LNCaP clone FGC (cell line): ENCODE measurements at places on chromosomes 16 and 17.
A peak's percentile ranks its signal among the peaks of the same experiment; 100 is the strongest.

DNA sequence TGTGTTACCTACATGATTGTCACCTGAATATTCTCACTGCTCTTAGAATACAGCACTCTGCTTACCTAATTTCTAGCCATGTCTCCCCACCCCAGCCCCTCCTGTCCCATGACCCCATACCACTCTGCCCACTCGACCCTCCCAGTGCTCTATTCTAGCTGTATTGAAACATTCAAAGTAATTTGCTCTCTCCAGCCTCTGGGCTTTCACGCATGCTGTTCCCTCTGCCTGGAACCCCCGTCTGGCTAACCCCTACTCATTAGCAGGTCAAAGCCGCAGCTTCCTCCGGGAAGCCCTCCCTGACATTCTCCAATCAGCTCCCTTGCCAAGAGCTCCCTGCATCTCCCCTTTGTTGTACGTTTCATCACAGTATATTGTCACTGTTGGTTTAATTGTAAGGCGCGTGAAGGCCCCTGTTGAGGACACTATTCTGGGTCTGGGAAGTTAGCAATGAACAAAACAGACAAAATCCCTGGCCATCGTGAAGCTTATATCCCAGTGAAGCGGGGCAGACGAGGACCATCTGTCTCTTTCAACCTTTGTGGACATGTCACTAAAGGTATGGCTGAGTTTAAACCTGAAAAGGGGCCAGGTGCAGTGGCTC lies 72.3 kb upstream of the LHX1 start:
- no peak for DNase-seq

DNA sequence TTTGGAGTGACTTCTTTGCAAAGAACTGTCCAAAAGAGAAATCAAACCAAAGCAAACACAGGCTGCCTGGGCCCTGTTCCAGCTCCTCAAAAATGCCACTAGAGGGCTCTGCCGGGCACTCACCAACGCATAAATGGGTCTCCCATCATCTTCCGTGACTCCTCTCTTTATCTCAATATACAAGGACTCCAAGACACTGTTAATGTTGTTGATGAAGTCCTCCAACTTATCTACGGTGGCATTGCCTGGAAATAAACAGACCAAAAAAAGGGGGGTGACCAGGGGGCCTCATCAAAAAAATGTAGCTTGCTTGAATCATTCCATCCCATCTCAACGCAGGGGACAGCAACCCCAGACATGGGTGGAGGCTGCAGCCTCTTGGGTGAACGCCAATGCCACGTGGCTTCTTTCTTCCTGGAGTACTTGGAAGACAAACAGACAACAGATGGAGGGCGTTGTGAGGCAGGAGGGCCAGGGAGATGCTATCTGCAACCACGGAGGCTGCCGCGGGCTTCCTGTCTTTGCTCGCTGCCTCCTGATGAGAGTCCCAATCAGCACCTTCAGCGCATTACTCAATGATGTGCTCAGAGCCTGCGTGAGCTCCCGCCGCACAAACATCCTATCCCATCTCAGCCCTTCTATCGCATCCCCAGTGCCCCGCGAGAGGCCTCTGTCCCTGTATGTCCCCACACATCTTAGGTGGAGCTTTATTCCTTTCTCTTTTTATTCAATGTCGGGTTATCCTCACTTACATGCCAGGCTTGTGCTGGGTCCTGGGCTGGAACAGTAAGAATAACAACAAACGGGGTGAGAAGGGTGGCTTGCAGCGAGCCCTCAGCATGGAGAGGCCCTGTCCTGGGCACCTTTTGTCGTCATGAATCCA lies 32.0 kb downstream of the KDM8 start:
- DNase-seq, result peak; percentile 71

- DNase-seq, result no peak
Measured at GRCh38 chr16:64841071-64841470, 280.8 kb downstream of the CDH11 start.

DNA sequence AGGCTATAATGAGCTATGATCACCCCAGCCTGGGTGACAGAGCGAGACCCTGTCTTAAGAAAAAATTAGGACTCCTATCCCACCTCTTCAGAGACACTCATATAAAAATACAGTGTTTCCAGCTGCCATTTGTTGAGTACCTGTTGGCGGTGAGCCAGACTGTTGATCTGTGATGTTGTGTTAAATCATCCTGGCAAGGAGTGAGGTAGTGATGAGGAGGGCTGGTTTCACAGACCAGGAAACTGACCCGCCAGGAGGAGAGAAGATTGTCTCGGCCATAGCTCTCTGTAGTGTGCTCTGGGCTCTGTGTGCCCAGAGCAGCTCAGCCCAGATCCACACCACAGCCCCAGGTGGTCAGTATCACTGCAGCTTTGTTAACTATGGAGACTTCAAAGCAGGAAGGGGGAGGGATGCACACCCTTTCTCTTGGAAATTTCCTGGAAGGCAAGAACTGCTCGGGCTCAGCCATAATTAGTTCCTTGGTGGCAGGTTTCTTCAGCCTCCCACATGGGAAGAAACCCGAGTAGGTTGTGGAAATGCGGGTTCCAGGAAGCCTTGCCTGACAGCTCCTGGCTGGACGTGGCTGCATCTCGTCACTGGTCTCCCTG lies 343.0 kb downstream of the SNX29 start:
- DNase-seq, result no peak

GRCh38 chr16:58001781-58002415 lies 691 bp downstream of the USB1 start:
- no peak for DNase-seq

GRCh38 chr16:28492511-28492910 lies 637 bp upstream of the CLN3 start:
- no peak for DNase-seq

DNA sequence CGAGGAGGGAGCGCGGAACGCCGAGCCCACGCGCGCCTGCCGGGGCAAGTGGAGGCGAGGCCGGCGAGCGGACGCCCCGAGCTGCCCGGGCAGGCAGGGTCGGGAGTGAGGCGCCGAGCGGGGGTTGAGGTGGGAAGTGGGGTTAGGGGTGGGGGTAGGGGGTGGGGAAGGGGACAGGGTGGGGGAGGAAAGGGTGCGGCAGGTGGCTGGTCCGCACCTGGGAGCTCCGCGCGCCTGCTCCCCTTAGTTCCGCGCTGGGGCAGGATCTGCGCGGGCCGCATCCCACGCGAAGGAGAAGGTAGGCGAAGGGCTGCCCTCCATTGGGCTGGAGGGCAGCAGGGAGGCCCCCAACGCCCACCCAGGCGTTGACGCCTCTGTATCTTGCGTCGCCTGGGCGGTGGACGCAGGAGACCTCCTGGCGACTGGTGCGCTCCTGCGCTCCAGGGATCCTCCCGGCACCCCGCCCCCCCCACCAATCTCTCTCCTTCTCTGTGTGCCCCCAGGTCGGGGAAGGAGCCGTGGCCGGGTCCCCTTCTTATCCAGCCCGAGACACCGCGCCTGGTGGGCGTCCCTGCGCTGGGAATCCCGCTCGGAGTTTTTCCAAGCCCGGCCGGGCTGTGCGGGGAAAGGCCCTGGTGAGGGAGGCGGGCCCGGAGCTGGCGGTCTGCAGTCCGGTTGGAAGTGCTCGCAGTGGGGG lies 51.3 kb upstream of the AMZ2 start:
- no peak for DNase-seq

DNA sequence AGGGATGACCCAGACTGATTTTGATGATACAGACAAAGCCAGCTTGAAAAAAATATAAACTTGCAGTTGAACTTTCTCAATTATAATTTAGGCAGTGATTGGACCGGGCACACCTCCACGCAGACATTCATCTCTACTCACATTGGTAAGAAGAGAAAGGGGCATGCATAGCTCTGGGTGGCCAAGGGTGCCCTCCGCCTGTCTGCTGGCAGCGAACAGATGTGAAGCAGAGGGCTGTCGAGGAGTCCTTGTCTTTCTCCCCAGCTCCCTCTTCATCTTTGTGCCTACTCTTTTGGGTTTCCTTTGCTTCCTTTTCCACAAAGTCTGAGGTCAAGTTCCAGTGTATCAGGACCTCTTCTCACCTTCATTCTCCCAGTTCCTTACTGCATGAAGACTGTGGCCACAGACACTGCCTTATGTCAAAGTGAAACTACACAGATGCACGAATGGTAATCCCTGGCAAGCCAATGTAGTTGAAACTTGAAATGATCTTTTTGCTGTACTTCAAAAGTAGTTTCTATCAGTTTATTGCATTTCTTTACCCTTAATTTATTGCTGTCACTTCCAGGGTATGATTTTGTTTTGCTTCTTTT lies 343.7 kb upstream of the SOX9 start:
- DNase-seq, result no peak

- DNase-seq, result no peak
Measured at GRCh38 chr16:78142788-78143187, 43.3 kb downstream of the WWOX start.

DNA sequence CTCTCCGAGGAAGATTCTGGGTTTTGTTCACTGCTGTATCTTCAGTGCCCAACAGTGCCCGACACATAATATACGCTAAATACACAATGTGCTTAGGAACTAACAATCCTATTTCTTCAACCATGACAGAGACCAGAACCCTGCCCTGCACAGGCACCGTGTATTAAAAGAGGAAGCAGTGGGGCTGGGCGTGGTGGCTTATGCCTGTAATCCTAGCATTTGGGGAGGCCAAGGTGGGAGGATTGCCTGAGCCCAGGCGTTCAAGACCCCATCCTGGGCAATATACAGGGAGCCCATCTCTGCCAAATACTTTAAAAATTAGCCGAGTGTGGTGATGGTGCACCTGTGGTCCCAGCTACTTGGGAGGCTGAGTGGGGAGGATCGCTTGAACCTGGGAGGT lies 19.3 kb downstream of the ARL2BP start:
- DNase-seq, result no peak

GRCh38 chr17:79609673-79610645 lies 892 bp downstream of the RBFOX3 start:
- DNase-seq, result no peak

DNA sequence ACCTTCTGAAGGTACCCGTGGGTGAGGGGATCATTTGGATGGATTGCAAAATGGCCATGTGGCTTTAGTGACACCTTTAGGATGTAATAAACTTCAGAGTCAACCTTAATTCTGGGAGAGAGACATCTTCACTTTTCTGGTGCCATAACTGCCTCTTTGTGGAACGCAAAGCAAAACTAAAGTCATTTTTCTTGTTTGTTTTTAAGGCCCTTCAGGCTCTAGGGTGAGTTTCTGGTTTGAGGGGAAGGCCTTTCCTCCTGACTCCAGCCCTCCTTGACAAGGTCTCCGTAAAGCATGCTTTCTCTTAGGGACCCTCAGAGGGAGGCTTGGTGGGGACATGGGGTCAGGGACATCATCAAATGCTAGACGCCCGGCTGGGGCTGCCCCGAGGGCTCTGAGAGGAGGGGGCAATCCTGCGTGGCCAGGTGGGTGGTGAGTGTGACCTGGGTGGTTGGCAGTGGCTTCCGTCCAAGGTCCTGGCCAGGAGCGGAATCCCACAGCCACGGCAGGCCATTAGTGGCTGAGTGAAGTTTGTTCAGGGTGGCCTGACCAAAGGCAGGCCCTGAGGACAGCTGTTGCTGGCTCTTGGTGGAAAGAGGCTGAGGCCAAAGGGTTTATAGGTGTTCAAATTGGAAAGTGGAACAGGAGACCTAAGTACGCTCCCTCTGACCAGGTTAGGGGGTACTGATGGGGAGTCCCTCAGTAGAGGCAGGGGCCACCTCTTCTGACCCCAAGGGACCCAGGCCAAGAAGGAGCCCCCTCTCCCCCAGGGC lies 112.2 kb downstream of the METRNL start:
- no peak for DNase-seq

GRCh38 chr17:62178579-62178978 lies 113.5 kb upstream of the MED13 start:
- DNase-seq, result no peak

GRCh38 chr16:22694887-22695382 lies 119.0 kb upstream of the HS3ST2 start:
- no peak for DNase-seq

GRCh38 chr17:3534881-3535252 lies 22.7 kb downstream of the TRPV3 start:
- DNase-seq, result no peak

DNA sequence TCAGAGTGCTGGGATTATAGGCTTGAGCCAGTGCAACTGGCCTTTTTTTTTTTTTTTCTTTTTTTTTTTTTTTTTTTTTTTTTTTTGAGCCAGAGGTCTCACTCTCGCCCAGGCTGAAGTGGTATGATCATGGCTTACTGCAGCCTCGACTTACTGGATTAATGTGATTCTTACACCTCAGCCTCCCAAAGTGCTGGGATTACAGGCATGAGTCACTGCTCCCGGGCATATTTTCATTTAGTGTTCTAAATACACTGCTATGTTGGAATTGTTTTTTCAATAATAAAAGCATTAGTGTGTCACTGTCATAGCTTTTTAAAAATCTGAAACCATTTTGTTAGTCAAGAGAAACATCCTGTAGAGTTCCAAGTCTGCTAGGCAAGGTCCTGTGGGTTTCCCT lies 40.3 kb downstream of the NDE1 start:
- DNase-seq, result no peak

DNA sequence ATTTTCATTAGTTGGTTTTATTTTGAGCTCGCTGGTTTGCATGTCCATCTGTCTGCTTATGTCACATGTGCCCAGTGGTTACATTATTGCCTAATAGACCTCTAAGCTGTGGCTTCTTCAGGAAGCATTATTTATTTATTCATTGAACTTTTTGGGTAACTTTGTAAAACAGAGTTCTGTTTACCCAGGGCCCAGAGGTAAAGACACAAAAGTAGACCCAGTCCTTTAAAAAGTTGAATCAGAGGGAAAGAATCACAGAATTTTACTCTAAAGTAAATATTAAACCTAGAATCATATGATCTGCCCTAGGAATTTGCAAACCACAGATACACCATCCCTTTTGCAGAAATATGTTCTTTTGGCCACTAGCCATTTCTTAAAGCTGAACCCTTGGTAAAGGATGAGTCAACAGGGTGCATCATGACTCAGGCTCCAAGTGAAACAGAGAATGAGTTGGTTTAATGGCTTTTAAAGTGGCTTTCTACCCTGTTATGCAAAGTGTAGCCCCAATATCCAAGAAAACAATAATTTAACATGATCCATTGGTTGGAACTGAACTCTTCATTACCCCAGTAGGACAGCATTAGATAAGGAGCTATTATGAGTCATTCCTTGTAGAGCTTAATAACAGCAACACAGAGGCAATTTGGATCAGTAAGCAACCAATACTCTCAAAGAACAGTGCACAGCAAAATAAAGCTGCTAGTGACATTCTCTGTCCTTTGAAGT lies 236.3 kb downstream of the KCNJ2 start:
- no peak for DNase-seq

DNA sequence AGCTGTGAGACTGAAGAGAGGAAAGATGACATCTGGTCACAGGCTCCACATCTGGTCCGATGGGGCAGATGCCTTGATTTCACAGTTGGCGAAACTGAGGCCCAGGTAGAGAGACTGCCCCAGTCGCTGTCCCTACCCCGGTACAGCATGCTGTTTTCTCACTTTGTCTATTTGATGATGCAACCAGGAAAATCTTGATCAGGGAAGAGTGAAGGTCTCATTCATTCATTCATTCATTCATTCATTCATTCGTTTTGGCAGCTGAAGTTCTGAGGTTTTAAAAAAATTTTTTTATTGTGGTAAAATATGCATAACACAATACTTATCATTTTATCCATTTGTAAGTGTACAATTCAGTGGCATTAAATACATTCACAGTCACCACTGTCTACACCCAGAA lies 19.7 kb downstream of the CMIP start:
- DNase-seq, result no peak
